Heart right ventricle (tissue), 16 donors: ENCODE measurements at places on chromosomes 6 and 20. TPM values are rescaled to one million over a fixed set of nuclear protein-coding genes. Genes with fewer than 3 reads are reported as not detected.

Gene KIFC1
- total RNA-seq = 6.1 TPM

GRCh38 chr6:34196116-34196832 is 40.4 kb upstream of the HMGA1 start:
- peak; percentile 92 for DNase-seq

Gene INSM1
- not detected for total RNA-seq

DNA sequence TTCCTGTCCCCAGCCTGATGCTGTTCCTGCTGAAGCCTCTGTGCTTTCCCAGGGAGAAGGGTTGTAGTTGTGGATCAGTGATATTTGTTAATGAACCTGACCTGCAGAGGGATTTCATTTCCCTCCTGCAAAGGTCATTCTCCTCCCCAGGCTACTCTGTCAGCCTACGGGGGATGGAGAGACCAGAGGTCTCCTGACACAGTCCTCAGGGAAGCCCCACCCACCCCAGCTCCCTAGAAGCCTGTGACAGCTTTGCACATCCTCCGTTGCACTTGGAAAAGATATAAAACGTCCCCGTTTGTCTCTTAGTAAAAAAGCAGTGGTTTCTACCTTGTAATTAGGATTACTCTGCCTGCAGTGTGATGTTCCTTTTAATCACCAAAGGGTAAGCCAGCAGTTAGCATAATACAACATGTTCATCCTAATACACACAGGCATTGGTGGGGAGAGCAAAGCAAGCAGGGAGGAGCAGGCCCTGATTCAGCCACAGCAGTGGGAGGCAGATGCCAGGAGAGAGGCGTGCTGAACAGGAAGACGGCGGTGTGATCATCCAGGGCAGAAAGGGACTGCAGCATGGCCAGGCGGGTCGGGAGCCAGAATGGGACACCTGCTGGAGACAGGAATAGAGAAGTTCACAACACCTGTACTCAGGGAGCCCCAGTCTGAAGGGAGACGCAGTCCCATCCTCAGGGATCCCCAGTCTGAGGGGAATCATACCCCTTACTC is 293.5 kb downstream of the LRFN2 start:
- no peak for DNase-seq

GRCh38 chr20:62155428-62156253 is 12.1 kb downstream of the SS18L1 start:
- no peak for DNase-seq

DNA sequence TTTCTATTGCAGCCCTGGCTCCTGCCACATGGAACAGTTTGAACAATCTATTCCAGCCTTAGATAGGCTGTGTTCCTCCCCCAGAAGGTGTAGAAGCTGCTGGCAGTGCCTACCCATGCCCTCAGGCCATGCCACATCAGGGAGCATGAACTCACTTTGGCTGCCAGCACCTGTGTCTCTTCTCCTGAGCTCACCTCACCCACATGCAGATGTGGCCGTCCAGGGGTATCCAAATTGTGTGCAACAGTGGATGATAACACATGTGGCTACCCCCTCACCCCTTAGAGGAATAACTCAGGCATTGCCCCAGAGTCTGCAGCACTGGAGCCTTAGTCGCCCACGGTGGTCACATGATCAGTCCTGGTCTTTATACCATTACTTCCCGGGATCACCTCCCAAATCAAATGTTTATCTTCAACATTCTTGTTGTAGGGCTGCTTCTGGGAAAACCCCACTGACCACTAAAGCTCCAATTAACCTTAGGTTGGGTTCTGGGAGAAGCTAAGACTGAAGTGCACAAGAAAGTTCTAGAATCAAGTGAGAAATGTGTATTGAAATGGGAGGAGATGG is 110.4 kb downstream of the BANF2 start:
- no peak for DNase-seq
